ENCODE measurements at places on chromosomes 3 and 15.

GRCh38 chr15:81407718-81408117, 33.7 kb upstream of the TMC3 start:
- no peaks in the 10 kb centered on the region for H3K36me3 ChIP-seq
- no peak overlapping the region for H3K4me3 ChIP-seq
- no peak overlapping the region for H3K27ac ChIP-seq
- no peak for DNase-seq
- H3K27me3 ChIP-seq, result peaks cover 17% of the 10 kb centered on the region
- H3K4me1 ChIP-seq, result peaks cover 11% of the 10 kb centered on the region

DNA sequence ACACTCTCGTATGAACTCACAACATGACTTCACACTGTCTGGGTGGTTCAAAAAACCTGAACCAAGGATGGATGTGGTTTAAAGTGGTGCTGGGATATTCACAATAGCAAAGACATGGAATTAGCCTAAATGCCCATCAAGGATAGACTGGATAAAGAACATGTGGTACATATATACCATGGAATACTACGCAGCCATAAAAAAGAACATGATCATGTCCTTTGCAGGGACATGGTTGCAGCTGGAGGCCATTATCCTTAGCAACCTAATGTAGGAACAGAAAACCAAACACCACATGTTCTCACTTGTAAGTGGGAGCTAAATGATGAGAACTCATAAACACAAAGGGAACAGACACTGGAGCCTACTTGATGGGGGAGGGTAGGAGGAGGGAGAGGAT, 3.3 kb upstream of the PRSS50 start:
- H3K27ac ChIP-seq, result no peak overlapping the region
- H3K36me3 ChIP-seq, result no peaks in the 10 kb centered on the region
- H3K4me3 ChIP-seq, result no peak overlapping the region
- no peaks in the 10 kb centered on the region for H3K4me1 ChIP-seq

- no peaks in the 10 kb centered on the region for H3K27me3 ChIP-seq
- H3K4me3 ChIP-seq, result no peak overlapping the region
- H3K27ac ChIP-seq, result no peak overlapping the region
- DNase-seq, result no peak
Measured at GRCh38 chr3:43581343-43581742, 40.5 kb downstream of the ANO10 start.

GRCh38 chr3:121958801-121959200, 63.2 kb downstream of the ILDR1 start:
- no peak for DNase-seq
- no peaks in the 10 kb centered on the region for H3K36me3 ChIP-seq
- H3K4me3 ChIP-seq, result no peak overlapping the region
- no peaks in the 10 kb centered on the region for H3K4me1 ChIP-seq

DNA sequence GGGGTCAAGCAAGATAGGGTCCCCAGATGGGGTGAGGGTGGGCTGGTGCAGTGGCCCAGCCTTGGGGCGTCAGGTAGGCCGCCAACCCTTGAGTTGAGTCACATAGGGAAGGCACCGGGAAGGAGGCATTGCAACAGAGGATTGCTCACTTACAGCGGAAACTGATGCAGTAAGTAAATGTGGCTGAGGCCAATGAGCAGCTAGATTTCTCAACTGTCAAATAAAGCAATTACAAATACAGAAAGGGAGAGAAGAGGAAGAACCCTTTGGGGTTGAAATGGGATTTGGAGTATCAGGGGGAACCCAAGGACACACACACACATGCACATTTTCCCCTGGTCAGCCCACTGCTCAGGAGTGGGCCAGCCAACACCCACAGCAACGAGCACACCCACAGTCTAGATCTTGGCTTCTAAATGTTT, 44.0 kb downstream of the CHSY1 start:
- peaks cover 3% of the 10 kb centered on the region for H3K36me3 ChIP-seq
- H3K27me3 ChIP-seq, result no peaks in the 10 kb centered on the region
- peaks cover 35% of the 10 kb centered on the region for H3K4me1 ChIP-seq
- no peak overlapping the region for H3K4me3 ChIP-seq
- H3K27ac ChIP-seq, result no peak overlapping the region

Measured in neural crest cell (in vitro differentiated cells).